Stimulated activated CD8-positive, alpha-beta memory T cell treated with anti-CD3 and anti-CD28 coated beads, Interleukin-15, amount 100 ng/mL, for 4 hours (primary cell): ENCODE measurements at places on chromosomes 3 and 15.
A peak's percentile ranks its signal among the peaks of the same experiment; 100 is the strongest.

DNA sequence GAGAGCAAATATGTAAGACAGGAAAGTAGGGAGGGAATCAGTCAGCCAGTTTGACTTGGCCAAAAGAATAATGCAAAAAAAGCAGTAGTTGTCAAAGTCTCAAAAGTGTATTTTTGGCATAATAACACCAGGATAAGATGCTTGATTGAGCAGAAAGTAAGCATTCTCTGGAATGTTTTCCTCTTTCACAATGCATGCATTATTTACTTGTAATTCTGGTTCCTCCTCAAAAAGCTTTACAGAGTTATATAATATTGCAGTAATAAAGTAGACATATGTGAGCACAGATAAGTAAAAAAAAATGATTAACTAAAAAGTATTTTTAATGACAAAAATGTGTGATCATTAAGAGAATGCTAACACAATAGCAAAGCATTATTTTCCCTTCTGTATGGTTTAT is 285.9 kb upstream of the BCHE start:
- no peak for DNase-seq

GRCh38 chr3:41684797-41685735 is 276.8 kb downstream of the ULK4 start:
- DNase-seq, result no peak

DNA sequence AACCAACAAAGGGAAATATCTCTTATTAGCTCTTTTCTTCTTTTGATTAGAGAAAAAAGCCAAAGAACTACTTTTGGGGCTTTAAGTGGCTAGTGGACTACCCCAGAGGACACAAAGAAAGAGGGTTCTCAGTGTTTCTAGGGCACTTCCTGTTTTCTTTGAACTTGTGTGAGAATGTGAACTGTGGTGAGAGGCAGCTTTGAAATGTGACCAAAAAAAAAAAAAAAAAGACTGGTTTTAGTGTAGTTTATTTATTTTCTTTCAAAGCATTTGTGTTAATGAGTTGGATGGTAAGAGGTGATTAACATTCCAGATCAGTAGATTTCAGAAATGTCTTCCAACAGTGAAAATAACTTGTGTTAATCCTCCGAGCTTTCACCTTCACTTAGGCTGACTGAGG is 32.4 kb downstream of the SELENOT start:
- no peak for DNase-seq

- DNase-seq, result no peak
These were observed 1.5 kb upstream of the GOLGA8B start for GRCh38 chr15:34584996-34585395.

DNA sequence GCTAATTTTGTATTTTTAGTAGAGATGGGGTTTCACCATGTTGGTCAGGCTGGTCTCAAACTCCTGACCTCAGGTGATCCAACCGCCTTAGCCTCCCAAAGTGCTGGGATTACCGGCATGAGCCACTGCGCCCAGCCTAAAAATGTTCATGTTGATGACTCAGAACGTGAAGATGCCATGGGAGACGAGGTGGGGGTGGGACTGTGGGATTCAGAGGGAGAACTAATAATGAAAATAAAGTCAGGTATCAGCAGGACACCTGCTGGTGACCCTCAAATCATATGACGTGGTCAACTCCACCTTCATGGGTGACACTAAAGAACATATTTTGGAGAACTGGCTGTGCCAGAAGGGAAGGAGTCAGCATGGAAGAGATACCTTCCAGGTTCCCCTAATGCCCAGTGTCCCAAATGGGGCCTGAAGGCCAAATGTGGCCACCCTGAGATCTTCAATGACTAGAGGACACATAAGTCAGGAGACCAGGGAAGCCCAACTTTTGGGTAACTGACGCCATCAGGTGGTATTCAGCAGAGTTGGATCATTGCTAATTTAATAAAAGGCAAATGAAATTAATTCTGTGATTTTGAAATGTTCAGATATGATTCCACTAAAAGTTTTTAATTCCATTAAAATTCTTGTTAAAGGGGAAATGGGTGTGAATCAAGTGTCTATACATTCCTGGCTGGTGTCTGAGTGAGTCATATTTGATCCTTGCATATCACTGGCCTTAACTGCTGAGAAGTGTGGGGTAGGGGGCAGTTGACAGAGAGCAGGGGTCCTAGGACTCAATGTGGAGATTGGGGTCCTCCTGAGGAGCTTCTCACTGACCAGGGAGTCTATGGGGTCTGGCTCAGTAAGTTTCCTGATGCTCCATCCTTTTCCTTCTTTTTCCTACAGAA is 88.6 kb upstream of the GSK3B start:
- DNase-seq, result no peak

DNA sequence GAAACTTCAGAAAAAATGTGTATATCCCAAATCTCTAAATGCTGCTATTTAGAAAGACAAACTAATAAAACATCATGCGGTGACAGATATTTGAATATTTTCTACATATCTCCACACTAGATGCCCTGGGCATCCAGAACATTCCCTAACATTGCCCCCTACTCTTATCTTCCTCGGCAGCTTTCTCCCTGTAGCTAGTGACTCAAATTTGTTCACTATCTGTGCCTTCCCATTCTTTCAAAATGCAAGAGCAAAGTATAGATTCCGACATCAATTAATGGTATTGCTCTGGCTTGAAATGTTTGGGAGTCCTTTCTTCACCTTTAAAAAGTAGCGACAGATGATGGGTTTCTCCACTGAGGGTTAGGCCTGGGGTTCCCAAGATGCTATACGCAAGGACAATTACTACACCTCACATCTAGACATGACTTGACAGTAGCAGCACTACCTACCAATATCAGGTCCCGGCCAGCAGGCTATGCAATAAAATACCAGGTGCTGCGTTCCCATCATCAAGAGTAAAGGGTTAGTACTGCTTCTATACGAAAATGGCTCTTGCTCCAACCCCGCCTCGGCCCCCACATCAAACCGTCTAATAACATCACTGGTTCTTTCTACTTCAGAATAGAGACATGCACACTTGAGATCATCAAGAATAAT is 631 bp downstream of the UBR1 start:
- no peak for DNase-seq

- no peak for DNase-seq
These were observed 2.2 kb downstream of the PIAS1 start for GRCh38 chr15:68056097-68056865.

DNA sequence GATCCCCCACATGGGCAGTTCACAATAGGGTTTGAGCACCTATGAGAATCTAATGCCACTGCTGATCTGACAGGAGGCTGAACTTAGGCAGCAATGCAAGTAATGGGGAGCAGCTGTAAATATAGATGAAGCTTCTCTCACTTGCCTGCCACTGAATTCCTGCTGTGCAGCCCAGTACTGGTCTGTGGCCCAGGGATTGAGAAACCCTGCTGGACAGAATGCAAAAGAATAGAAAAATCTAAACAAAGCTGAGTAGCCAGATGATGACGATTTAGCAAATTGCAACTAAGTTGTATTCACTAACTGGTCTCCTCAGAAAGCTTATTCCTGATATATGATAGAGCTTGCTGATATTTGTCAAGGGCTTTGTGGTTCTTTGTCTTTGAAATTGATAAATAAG is 34.3 kb upstream of the APH1B start:
- DNase-seq, result no peak

DNA sequence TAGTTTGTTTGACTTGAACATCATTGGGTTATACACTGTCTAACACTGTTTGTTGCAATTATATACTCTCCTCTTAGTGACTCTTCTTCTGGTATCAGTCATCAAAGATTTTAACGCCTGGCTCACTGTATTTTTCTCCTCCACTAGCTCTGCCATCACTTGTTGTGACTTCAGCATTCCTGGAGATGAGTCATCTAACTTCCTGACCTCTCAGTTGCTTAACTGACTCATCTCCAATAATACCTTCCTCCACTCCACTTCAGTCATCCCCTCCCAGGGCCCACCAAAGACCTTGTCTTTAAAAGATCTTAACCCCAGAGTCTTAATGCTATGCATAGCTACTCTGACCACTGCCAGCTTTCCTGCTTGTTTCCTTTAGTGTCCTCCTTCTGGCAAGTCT is 28.6 kb upstream of the CLSTN2 start:
- no peak for DNase-seq

- DNase-seq, result no peak
These were observed 28.3 kb downstream of the PLXND1 start for GRCh38 chr3:129577925-129578786.

DNA sequence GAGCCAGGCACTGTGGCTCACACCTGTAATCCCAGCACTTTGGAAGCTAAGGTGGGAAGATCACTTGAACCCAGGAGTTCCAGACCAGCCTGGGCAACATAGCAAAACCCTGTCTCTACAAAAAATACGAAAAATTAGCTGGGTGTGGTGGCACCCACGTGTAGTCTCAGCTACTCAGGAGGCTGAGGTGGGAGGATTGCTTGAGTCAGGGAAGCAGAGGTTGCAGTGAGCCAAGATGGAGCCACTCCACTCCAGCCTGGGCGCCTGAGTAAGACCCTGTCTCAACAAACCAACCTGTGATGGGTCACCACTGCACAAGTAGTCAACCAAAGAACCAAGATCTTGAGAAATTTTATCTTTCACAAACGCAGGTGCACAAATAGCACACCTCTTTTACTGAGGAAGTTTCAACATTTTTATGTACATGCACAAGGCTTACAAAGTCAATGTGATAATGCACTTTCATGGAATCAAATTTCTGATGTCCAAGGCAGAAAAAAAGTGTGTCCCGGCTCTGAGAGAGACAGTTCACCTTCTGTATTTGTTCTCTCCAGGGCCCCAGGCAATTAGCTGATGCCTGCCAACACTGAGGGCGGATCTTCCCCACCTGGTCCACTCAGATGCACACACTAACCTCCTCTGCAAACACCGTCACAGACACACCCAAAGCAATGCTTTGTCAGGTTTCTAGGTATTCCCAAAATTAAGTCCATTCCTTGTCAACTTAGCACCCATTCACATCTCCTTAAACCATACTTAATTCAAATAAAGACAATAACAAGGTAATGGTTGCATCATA is 12.4 kb downstream of the ACAA1 start:
- DNase-seq, result no peak

GRCh38 chr3:9146367-9147071 is 102.9 kb downstream of the SRGAP3 start:
- DNase-seq, result no peak

- no peak for DNase-seq
These were observed 11.7 kb downstream of the MRPS22 start for GRCh38 chr3:139355476-139355875.

DNA sequence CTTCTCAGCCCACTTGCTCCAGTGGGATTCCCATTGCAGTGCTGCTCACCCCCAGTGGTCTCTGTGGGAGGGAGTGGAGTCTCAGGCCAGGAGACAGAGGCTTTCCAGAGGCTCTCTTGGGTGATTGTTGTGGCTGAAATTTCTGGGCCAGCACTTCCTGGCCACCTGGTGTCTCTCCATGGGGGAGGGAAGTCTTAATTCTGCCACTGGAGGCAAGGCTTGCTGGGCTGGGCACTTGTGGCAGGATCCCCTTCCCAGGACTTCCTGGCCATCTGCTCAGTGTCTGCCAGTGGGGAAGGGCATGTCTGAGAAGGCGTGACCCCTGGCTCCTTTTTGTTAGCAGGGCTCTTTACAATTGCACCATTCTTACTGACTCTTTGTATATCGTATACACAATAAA is 351.8 kb downstream of the GABRB3 start:
- DNase-seq, result no peak

DNA sequence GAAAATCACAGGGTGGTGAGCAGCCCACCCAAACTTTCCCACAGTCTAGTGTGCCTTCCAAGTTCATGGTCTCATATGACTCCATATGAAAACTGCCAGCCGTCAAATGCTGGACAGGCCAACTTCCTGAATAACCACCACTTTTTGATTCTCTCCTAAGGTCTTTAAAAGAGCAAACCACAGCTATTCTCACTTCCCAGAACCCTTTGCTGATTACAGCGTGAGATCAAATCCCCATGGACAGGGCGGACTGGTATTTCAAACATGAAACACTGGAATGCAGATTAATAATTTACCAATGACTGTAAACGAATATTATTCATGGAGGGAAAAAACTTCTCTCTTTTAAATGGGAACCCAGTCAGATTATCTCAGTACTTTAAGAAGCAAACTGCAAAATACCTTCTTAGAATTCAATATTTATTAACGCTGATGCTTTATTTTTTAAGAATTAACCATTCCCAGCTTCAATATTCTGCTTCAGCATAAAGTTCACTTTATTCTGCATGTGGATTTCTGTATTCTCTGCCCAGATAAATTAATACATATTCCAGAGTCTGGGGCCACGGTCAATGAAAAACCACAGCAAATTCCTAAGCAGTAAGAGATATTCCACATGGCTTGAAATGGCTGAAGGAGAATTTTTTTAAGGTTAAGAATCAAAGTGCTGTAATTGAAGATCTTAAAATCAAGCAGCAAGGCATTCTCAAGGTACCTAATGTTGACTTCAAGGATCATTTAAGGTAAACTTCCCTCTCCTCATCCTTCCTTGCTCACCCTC is 42.9 kb downstream of the MYO1E start:
- no peak for DNase-seq

DNA sequence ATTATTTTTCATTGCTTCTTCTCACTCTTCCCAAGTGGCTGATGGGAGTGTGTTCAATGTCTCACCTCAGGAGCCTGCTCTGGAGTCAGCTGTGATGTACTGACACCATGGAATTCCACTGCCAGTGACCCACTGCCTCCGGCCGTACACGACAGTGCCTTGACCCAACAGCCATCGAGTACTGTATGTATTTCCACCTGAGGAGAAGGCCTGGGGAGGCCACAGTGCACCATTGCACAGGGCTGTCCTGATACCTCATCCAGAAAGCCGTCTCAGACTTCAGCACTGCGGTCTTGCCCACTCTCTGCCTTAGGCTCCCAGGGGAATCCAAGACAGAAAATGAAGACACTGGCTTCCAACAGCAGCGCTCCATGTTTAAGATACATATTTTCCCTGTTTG is 51.4 kb upstream of the EIF1B start:
- DNase-seq, result no peak

GRCh38 chr3:107826727-107827126 is 264.1 kb downstream of the CD47 start:
- DNase-seq, result no peak

DNA sequence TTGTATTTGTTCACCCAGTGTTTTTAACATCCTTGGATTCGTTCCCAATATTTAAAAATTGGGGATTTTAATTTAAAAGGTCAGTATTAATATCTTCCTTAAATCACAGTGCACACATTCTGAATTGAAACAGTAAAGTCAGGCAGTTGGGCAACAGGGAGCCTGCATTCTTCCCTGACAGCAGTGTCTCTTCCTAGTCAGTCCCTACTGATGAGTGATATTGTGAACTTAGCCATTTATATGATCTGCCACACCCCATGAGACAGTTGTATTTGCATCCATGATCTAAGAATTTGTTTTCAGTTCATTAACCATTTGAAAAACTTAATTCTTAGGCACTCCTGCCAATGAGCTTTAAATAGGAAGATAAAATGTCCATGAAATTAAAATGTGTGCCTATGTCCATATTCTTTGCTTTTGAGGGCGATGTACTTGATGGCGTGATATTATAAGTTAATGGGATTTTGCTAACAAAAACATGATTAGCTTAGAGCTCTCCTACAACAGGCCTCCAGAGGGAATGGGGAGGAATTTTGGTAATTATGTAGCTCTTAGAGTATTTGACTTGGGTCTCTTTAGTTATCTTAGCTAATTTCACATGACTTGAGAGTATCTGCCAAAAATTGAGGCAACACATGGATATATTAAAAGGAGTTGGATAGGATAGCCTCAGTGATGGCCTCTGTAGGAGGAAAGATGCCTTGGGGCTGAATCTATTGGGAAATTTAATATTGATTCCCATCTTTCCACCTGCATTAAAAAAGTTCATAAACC is 219.3 kb downstream of the PTPRG start:
- DNase-seq, result no peak

- DNase-seq, result no peak
These were observed 326.3 kb downstream of the UACA start for GRCh38 chr15:70437089-70437488.

GRCh38 chr3:53134631-53135232 is 4.5 kb upstream of the RFT1 start:
- peak; percentile 33 for DNase-seq
